ENCODE measurements at places on chromosomes 16 and 17. TPM values are rescaled to one million over a fixed set of nuclear protein-coding genes. Genes with fewer than 3 reads are reported as not detected.

The WNT9B gene
- under 0.01 TPM for total RNA-seq

The RGS9 gene
- 13.8 TPM for total RNA-seq

The DPEP1 gene
- 4.2 TPM for total RNA-seq

The FSCN2 gene
- 3.4 TPM for total RNA-seq

The ZPBP2 gene
- total RNA-seq: not detected

The MED1 gene
- total RNA-seq: 31.0 TPM

The SEZ6L2 gene
- 58.5 TPM for total RNA-seq

The C17orf100 gene
- total RNA-seq: 3.2 TPM

The RFNG gene
- 23.1 TPM for total RNA-seq

The PRSS53 gene
- total RNA-seq: 1.5 TPM

The PLA2G10 gene
- not detected for total RNA-seq

The ERBB2 gene
- total RNA-seq: 12.8 TPM

The SLC5A11 gene
- not detected for total RNA-seq

The SLC35G6 gene
- not detected for total RNA-seq

The NOTUM gene
- total RNA-seq: 0.25 TPM

The ITGAL gene
- total RNA-seq: 1.2 TPM

The KRTAP3-2 gene
- total RNA-seq: not detected

The KRT39 gene
- not detected for total RNA-seq

The CSNK1D gene
- 32.2 TPM for total RNA-seq

The NACA2 gene
- not detected for total RNA-seq

The FAHD1 gene
- total RNA-seq: 36.9 TPM

The TANC2 gene
- 140 TPM for total RNA-seq

The GLTPD2 gene
- not detected for total RNA-seq

The TNS4 gene
- total RNA-seq: not detected

The ARL5C gene
- total RNA-seq: not detected

The FGF11 gene
- 3.7 TPM for total RNA-seq

The MYCBPAP gene
- 1.2 TPM for total RNA-seq

The TMEM88 gene
- total RNA-seq: 0.49 TPM

The TBC1D3C gene
- total RNA-seq: under 0.01 TPM

The CCL14 gene
- total RNA-seq: not detected

The CEP295NL gene
- 1.7 TPM for total RNA-seq

The KLHL11 gene
- total RNA-seq: 53.1 TPM

The ABAT gene
- total RNA-seq: 78.9 TPM

The NETO2 gene
- total RNA-seq: 122 TPM

The COQ7 gene
- 32.2 TPM for total RNA-seq

The PRDM7 gene
- not detected for total RNA-seq

The RND2 gene
- total RNA-seq: 3.7 TPM

The KSR1 gene
- total RNA-seq: 17.7 TPM

The KRT36 gene
- not detected for total RNA-seq

The MAP2K3 gene
- 3.7 TPM for total RNA-seq

The HEATR9 gene
- not detected for total RNA-seq

The TEX14 gene
- 0.49 TPM for total RNA-seq

The NME3 gene
- 23.8 TPM for total RNA-seq

The MYLK3 gene
- 0.98 TPM for total RNA-seq

The SLC38A10 gene
- total RNA-seq: 14.8 TPM

The MT4 gene
- not detected for total RNA-seq

The NGFR gene
- 3.0 TPM for total RNA-seq

The PITPNM3 gene
- total RNA-seq: 9.6 TPM

The ATP6V0D1 gene
- 71.1 TPM for total RNA-seq

The OR3A3 gene
- not detected for total RNA-seq

The CSH2 gene
- total RNA-seq: not detected

The FLYWCH1 gene
- total RNA-seq: 19.4 TPM

The FOXN1 gene
- not detected for total RNA-seq
